ENCODE measurements at places on chromosomes 6 and 20.

DNA sequence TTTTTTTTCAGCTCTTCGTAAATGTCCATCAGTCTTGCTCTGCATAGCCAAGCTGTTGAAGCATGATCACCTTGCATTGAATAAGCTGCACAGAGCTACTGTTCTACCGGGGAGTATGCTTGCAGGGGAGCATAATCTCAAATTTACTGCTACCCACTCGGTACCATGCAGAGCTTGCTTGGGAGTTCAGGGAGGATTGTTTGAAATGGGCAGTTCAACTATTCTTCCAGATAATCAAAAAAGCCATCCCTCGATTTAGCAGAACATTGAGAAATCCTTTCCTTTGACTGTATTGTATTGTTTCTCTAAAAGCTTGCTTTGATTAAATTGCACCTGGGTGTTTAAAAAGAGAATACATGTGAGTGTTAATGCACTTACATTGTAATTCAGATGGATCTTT, 332.6 kb downstream of the UTRN start:
- DNase-seq, result no peak

DNA sequence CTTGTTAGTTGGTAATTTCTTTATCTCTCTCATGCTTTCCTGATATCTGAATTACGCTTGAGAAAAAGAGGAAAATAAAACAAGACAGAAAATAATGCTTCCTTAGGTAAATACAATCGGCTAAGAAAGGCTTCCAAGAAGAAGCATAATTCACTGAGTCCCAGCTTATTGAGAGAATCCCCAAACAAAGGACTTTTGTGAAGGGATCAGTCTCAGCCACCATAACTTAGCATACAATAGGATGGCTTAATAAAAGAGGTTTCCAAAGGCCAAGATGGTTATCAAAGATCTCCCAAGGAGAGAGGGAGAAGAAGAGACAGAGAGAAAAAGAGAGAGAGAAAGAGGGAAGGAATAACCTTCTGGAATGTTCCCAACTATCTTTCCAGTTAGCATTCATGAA, 46.0 kb upstream of the SALL4 start:
- no peak for DNase-seq

- no peak for DNase-seq
Measured at GRCh38 chr20:63117661-63118302, 98.1 kb downstream of the YTHDF1 start.

DNA sequence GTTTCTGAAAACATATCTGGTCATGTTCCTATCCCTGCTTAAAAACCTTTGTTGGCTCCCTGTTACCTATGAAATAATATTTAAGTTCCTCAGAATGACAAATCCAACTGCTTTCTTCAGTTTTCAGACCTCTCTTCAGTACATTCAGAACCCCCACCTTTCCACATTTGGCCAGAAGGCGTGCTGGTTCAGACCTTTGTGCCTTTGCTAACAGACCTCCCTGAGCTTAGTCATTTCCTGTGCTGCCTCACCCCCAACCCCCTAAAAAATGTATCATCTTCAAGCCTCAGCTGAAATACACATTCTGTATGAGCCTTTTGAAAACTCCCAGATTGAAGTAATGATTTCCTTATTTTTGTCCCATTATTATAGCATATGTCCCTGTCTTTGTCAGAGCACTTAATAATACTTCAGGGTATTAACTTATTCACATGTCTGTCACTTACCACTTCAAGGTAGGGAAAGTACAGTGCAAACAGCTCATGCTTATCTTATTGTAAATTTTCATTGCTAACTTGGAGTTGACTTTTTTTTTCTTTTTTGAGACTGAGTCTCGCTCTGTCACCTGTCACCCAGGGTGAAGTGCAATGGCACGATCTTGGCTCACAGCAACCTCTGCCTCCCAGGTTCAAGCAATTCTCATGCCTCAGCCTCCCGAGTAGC, 19.7 kb downstream of the FAM217A start:
- DNase-seq, result peak; percentile 19

- DNase-seq, result no peak
Measured at GRCh38 chr6:130307752-130308361, 58.0 kb upstream of the TMEM200A start.

DNA sequence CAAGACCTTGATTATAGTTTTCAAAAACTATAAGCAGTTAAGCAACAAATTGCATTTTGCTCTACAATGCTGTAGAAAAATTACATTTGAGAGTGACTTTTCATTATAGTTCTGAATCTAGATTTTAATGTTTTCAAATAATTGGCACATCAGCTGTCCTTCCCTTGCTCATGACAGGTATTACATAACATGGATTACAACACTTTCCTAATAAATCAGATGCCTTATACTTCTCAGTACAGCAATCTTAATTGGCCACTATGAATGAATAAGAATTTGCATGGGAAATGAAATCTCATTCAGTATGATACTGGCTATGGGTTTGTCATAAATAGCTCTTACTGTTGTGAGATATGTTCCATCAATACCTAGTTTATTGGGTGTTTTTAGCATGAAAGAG, 29.9 kb downstream of the HSF2 start:
- no peak for DNase-seq

Measured in naive thymus-derived CD4-positive, alpha-beta T cell (primary cell).